ENCODE measurements at places on chromosomes 2 and 18. TPM values are rescaled to one million over a fixed set of nuclear protein-coding genes. Genes with fewer than 3 reads are reported as not detected.
A peak's percentile ranks its signal among the peaks of the same experiment; 100 is the strongest.

DNA sequence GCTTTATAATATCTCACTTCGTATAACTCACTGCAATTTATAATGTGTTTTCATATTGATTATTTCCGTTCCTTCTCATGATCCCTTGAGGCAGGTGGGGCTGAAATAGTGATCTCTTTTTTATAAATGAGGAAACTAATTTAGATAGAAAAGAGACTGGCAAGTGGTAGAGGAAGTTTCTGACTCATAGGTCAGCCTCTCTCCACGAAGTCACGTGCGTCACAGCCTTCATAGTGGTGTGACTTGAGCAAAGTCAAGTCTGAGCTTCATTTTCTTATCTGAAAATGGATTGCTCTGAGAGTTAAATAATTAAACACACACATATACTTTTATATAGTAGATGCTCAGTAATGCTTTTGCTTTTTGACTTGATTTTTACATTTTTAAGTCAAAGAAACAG is 19.9 kb downstream of the ABCG5 start:
- no peak for DNase-seq

DNA sequence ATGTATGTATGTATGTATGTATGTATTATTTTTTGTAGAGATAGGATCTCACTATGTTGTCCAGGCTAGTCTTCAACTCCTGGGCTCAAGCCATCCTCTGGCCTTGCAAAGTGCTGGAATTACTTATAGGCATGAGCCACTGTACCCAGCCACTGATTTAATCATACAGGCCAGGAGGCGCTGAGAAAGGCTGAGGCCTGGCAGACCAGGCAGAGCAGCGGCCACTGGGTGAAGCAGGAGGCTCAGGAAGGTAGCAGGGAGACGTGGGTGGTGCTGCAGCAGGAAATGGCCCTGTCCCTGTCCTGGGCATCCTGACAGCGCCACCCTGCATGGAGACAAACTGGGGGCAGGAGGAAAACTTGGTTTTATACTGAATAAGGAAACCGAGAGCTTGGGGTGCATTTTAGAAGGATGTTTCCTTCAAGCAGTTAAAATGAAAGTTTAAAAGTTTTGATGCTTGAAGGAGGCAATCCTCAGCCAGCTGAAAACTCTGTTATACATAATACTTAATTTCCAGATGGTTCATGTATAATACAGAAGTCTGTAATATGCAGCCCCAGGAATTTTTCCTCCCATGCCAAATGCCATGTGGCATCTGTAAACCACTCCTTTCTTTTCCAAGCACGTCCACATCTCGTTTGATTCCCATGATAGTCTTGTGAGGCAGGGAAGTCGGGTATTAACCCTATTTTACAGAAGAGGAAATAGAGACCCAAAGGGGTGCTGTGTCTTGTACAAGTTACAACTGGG is 182.4 kb downstream of the CELF4 start:
- DNase-seq = no peak

GRCh38 chr18:11823545-11823944 is 27.7 kb upstream of the CHMP1B start:
- DNase-seq = no peak

GRCh38 chr2:16216558-16216945 is 276.2 kb downstream of the MYCN start:
- DNase-seq = no peak

- no peak for DNase-seq
These were observed 7.7 kb upstream of the SULT1C4 start for GRCh38 chr2:108370080-108370479.

SMYD1 gene
- 544 TPM for total RNA-seq

CHRNA1 gene
- total RNA-seq = 0.19 TPM

GRCh38 chr18:63972002-63972376 is 2.1 kb downstream of the SERPINB8 start:
- DNase-seq = no peak

ASB3 gene
- 9.2 TPM for total RNA-seq

G6PC2 gene
- total RNA-seq = not detected

LHCGR gene
- total RNA-seq = 0.11 TPM

DNA sequence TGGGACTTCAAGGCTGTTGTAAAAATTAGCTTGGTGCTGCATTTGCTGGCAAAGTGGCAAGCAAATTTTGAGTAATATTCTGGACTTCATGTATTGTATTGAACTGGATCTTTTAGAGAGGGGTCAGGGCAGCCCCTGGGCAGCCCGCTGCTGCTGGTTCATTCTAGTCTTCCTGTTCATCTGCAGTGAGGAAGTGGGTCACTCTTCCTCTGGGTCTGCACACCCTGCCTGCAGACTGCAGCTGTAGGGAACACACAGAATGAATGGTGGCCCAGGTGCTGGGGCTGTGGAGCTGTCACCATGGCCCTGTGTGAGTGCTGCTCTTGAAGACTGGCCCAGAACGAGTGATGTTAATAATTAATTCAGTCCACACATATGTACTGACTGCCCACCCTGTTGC is 9.4 kb downstream of the SH3RF3 start:
- DNase-seq = no peak

TSPYL6 gene
- not detected for total RNA-seq

GRCh38 chr2:158297606-158298005 is 158.9 kb downstream of the CCDC148 start:
- DNase-seq = no peak

TMEM198 gene
- total RNA-seq = 2.7 TPM

DNA sequence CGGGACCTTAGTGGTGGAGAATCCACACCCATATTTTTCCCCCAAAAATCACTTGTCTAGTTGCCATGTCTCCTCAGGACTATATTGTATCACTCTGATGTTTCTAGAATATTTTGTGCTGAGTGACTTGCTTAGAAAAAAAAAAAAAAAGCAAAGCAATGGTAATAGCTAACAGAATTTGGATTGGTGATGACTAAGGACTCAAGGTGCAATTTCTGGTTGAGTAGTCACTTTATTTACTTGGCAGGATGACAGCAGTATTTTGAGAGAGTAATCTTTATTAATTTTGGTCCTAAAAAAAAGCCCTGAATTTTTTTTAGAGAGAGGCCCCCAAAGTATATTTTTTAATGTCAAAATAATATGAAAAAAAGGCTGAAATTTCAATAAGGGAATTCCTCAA is 32.8 kb upstream of the MYO3B start:
- DNase-seq = no peak

DNA sequence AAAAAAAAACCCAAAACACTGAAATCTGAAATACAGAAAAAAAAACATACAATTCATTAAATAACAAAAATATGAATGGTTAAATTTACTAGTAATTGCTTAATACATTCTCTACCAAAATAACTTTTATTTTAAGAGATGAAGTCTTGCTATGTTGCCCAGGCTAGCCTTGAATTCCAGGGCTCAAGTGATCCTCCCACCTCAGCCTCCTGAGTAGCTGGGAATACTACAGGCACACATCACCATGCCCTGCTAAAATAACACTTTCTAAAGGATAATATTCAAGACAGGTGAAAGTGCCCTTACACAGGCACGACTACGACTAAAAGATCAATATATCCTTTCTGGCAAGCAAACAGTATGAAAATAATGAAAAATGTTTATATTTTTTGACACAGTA is 9.5 kb downstream of the USP34 start:
- no peak for DNase-seq

- DNase-seq = no peak
These were observed 101.5 kb upstream of the SETBP1 start for GRCh38 chr18:44579028-44579702.

RGPD6 gene
- total RNA-seq = 5.0 TPM

MORN2 gene
- 21.4 TPM for total RNA-seq

- DNase-seq = no peak
These were observed 45.5 kb upstream of the ZSWIM2 start for GRCh38 chr2:186894478-186894877.

TBR1 gene
- total RNA-seq = not detected

DNA sequence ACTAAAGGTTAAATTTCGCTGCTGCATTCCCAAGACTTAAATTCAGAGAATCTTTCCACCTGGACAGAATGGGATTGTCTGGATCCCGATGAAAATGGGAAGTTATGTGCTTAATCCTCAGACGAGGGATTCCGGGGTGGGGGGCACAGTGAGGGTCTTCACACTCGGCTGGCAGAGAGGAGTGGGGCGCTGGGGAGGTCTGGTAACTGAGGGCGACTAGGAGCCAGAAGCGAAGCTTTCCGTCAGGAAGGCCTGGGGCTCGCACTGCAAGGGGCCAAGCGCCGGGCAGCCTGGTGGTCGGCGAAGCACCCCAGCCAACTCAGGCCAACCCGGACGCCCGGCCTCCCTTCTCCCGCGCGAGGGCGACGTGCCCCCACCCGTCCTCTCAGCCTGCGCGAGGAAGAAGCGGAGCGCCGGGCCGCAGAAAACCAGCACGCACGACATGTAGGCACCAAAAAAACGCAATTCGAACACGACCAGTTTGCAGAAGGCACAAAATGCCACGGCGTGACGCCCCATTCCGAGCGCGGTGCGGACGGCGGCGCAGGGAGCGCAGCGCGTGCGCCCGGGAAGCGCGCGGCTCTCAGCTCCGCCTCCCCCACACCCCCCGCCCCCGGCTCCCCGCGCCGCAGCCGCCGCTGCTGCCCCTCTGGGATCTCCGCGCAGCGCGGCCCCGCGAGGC is 188.1 kb downstream of the ZEB2 start:
- no peak for DNase-seq

DNA sequence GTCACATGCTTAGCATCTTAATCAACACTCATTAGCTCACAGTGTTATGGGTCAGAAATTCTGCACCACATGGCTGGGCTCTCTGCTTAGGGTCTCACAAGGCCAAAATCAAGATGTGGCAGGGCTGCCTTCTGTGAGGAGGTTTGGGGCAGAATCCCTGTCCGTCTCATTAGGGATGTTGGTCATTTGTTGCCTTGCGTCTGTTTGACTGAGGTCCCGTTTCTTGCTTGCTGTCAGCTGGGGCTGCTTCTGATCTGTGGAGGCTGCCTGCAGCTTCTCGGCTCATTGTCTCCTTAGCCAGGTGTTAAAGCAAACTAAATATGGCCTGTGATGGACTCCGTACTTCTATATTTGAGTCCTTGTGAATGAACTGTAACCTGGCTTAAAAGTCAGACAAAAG is 146.5 kb downstream of the NDUFA10 start:
- no peak for DNase-seq

GRCh38 chr18:56575819-56576663 is 62.4 kb downstream of the TXNL1 start:
- no peak for DNase-seq

TPO gene
- 5.2 TPM for total RNA-seq

DNA sequence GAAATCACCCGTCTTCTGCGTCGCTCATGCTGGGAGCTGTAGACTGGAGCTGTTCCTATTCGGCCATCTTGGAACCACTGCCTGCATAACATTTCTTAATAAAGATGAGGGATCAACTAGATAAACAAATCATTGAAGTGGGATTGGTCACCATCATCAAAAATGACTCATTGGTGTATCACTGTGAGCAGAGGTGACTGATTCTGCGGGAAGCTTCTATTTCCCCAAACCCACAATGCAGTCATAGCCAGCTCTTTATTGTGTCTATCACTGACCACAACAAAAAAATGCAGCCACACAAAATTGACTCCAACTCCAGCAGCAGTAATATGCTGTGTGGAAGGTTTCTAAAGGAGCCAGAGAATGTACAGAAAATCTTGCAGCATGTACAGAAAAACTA is 630.7 kb upstream of the HS6ST1 start:
- DNase-seq = no peak

AQP12A gene
- total RNA-seq = not detected

GPR75 gene
- 0.51 TPM for total RNA-seq

PRKRA gene
- 45.4 TPM for total RNA-seq

VRK2 gene
- 29.4 TPM for total RNA-seq

DNA sequence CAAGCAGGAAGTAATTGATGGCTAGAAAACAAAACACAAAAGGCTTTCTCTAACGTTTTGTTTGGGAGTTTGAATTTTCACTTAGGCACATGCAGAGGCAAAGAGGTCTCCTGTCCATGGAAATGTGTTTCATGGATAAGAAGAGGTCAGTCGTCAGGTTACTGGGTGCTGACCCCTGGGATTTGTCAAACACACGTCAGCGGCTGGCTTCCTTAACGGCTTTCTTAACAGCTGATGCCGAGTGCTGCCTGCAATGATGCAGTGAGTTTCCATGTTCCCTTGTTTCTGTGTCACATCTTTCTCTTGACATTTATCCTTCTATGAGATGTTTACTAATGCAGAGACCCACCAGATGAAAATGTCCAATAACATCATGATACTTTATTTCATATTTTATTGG is 31.7 kb downstream of the GPR39 start:
- DNase-seq = no peak

RRM2 gene
- 4.2 TPM for total RNA-seq

DNA sequence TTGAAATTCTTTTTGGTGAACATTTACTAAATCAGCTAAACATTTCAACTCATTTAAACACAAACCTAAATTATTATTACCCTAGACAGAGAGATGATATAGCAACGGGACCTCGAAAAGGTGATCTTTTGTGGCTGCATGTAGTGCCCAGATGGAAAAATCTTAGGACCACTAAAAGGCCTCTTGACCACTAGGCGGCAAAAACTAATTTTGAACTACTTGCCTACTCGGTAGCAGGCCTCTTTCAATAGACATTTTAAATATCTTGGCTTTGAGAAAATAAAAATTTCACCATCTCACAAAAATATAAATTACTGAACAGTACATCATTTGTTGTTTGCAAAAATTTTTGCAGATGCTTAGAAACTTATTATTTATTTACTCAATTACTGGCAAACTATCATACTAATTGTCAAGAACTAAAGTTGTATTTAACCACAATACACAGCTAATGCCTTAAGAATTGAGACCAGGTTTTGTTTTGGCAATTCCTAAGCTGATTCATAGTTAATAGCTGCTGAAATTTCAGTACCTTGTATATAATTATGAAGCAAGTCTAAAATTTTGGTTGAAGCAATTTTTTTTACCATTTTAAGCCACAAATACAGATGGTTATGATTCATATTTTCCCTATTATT is 9.4 kb downstream of the COL3A1 start:
- DNase-seq = no peak

GRCh38 chr2:65407240-65407639 is 25.2 kb downstream of the SPRED2 start:
- no peak for DNase-seq

DNA sequence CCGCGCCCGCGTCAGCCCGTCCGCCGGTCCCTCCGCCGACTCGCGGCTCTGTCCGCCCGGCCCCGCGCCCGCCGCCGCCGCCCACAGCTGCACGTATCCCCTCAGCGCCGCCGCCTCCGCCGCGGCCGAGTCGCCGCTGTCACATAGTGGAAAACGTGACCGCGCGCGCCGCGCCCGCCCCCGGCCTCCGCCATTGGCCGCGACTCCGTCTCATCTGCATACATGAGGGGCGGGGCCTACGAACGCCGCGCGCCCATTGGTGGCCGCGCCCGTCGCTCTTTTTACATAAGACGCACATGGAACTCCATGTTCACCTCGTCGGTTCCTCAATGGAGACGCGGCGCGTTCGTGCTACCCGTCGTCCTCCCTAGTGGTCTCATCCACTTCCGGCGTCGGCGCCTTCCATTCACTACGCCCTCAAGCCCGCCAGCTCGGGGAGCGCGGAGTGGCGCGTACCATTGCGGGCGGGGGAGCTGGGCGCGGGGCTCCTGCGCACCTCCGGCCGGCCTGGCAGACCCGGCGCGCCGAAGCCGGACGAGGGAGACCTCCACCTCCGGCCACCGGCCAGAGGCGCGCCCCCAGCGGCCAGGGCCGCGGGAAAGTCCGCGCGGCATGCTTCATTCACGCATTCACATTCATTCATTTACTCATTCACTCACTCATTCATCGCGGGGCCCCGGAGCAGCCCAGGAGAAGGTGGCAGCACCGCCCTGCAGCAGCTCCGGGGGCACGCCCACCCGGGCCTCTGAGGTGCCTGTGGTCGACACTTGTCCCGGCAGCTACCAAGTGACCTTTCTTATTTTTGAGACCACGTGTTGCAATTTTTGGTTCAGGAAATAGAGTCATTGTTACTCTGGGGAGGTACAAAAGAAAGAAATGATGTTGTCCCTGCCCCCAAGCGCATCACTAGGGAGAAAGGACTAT is 502 bp upstream of the PER2 start:
- peak; percentile 99 for DNase-seq

All from Right ventricle myocardium inferior (tissue), 1 donor.